ENCODE measurements at places on chromosomes 4 and X.

GRCh38 chr4:22635692-22636091 is 57.0 kb upstream of the GBA3 start:
- DNase-seq, result no peak

DNA sequence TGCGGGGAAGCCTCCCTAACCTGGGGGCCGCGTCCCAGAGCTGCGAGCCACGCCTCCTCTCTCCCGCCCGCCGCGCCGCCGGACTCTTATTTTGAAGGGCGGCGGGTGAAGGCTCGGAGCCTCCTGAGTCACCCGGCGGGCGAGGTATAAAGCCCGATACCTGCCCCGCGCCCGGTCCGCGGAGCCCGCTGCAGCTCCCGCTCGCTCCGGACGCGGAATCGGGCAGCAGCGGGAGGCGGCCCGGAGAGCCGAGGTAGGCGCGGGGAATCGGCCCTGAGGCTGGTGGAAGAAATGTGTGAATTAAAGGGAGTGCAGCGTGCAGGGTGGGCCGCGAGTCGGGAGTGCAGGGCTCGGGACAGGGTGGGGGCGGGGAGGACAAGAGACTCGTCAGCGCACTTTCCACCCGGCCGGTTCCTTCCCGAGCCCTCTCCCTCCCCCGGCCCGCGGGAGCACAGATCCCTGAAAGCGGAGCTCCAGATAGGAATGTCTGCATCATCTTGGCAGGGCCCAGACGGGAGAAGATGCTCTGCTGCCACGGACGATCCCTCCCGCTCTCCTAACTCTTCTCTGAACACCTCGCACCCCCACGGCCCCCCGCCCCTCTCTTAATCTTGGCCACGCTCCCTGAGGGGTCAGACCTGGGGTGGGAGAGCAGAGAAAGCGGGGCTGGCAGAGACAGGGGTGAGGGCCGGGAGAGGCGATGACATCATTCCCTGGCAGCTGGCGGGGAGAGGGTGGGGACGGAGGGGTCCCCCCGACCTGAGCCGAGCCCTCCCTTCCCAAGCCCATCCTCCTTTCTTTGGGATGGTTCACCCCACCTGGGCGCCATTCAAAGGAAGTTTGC is 177.9 kb downstream of the CBR4 start:
- DNase-seq, result peak; percentile 67

DNA sequence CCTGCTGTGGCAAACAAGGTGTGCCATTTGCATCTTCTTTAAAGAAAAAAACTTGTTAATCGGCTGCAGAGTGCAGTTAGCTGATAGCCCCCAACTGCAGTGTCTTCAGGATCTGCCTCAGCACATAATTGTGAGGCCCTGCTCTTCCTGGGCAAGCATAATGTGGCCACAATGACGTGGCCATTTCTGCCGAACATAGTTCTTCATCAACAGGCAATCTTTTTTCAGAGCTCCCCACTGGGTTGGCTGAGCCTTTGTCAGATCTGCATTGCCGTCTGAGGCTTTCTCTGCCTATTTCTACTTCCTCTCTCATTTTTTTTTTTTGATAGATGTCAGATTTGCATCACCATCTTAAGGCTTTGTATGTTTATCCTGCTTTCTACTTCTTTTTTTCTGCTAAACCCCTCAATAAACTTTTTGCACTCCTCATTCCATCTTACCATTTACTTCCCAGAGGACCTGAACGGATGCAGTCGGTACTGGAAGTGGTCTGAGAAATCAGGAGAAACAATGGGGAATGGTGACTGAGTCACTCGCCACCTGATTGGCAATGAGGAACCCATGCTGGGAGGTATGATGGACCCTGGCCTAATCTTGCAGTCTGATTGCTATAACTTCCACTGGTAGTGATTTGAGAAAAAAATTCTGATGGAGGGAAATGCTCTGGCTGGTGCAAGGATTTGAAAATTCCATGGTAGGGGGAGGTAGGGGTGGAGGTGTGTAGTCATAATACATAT is 21.2 kb upstream of the TAB3 start:
- DNase-seq, result no peak

- DNase-seq, result no peak
Observed at GRCh38 chr4:183532821-183533220, 28.0 kb downstream of the ING2 start.

GRCh38 chr4:183747380-183747779 is 88.3 kb downstream of the TRAPPC11 start:
- no peak for DNase-seq

DNA sequence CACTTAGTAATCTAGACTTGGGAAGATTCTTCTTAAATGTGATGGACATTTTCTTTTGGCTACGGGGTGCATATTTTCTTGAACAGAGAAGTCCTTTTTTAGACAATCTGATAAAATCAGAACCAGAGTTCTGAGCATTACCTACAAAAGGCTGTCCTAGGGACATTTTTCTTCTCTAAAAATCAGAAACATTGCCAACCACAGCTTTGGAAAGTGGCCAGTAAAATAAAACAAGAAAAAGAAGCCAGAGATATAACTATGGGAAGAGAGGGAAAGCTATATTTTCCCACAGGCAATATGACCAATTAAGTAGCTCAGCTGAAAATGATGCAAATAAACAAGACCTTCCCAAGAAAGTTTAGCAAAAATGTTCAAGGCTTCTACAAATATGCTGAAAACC is 55.9 kb downstream of the MXRA5 start:
- no peak for DNase-seq

DNA sequence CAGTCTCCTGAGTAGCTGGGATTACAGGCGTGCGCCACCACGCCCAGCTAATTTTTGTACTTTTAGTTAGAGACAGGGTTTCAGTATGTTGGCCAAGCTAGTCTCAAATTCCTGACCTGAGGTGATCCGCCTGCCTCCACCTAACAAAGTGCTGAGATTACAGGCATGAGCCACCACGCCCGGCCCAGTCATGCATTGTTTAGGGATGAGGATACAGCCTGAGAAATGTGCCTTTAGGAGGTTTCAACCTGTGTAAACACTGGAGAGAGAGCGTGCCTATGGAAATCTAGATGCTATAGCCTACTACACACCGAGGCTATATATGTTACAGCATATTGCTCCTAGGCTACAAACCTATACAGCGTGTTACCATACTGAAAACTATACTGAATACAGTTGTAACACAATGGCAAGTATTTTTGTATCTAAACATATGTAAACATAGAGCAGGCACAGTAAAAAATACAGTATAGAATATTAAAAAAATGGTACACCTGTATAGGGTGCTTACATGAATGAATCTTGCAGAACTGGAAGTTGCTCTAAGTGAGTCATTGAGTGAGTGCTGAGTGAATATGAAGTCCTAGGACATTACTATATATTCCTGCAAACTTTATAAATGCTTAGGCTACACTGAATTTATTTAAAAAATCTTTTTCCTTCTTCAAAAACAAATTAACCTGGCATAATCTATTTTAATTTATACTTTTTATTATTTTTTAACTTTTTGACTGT is 588.2 kb upstream of the ADGRL3 start:
- no peak for DNase-seq

All from NCI-H1048 (cell line).